Dorsolateral prefrontal cortex (tissue), 122 donors: ENCODE measurements at places on chromosomes 12 and 14. TPM values are rescaled to one million over a fixed set of nuclear protein-coding genes. Genes with fewer than 3 reads are reported as not detected.

- no peak for DNase-seq
These were observed 1.0 kb upstream of the LMO3 start for GRCh38 chr12:16606991-16607390.

- DNase-seq = no peak
These were observed 71.7 kb downstream of the PTPRO start for GRCh38 chr12:15393995-15394394.

GRCh38 chr12:41621291-41621690 is 433.2 kb downstream of the PDZRN4 start:
- no peak for DNase-seq

DNA sequence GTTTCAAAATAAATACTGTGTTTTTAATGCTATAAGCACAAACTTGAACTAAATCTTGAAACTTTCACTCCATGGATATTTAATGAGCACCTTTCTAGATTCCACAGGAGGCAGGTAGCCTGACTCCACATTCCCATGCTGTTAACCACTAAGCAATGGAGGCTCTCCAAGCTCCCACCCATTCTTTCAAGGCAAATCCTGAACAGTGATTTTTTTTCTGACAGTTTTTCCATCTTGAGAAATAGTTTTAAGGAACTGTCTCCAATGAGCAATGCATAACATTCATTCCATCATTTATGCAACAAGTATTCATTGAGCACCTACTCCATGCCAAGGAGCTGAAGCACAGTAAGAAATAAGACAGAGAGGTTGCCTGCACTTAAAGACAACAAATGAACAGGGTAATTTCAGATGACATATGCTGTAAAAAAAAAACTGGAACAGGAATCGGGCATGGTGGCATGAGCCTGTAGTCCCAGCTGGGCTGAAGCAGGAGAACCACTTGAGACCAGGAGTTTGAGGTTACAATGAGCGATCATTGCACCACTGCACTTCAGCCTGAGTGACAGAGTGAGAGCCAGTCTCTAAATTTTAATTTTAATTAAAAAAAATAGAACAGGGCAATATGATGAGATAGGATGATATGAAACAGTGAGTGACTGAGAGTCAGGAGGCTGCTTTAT is 102.3 kb upstream of the CPSF6 start:
- DNase-seq = no peak

DNA sequence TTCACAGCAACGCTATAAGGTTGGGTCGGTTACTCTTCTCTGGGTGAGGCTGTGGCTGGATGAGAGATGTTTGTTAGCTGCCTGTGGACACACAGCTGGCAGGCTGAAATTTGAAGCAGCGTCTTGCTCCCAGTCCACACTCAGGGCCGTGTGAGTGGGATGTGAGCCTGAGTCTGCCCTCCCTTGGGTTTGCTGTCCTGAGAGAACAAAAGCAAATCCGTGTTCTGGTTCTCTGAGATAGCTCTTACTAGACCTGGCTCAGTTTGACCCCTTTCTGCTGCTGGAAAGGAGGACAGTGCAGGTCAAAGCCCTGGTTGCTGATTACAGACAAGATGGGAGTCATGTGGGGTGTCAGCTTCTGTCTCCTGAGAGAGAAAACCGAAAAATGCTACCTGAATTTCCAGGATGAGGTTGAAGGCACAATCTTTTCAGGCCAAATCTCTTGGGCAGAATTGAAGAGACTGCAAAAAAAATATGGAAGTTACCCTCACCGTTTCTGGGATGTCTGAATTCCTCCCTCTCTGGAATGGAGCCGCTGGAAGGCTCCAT is 270.8 kb downstream of the ZFP36L1 start:
- no peak for DNase-seq

GRCh38 chr14:60861545-60862140 is 119.2 kb downstream of the TRMT5 start:
- no peak for DNase-seq

- no peak for DNase-seq
These were observed 376.3 kb upstream of the RGS6 start for GRCh38 chr14:71555654-71556559.

DNA sequence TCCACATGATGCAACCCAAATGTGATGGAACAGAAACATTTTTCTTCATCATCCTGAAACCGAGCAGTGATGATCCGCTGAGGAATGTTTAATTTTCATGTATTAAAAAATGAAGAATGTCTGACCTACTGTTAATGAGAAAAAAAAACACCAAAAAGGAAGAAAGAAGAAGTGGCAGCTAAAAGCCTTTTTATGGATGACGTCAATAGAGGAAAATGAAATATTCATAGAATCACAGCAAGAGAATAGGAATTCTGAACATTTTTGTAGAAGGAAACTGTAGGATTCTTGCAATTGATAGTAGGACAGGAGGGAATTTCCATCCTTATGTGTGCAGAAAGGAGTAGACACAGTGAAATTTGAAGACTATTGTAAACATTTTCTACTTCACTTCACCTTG is 112.9 kb downstream of the PRKCH start:
- DNase-seq = no peak

DNA sequence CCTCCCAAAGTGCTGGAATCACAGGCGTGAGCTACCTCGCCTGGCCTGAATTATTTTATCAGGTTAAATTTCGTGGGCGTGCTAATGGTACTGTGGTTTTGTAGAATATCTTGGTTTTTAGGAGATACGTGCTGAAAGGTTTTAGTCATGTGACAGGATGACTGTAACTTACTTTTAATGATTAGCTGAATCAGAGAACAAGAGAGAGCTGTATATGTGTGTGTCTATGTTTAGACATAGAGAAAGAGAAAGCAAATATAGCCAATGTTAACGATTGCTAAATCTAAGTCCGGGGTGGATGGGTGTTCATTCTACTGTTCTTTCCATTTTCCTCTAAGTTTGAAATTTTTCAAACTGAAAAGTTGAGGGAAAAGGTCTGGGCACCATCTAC is 9.2 kb upstream of the PNMA1 start:
- DNase-seq = no peak

DNA sequence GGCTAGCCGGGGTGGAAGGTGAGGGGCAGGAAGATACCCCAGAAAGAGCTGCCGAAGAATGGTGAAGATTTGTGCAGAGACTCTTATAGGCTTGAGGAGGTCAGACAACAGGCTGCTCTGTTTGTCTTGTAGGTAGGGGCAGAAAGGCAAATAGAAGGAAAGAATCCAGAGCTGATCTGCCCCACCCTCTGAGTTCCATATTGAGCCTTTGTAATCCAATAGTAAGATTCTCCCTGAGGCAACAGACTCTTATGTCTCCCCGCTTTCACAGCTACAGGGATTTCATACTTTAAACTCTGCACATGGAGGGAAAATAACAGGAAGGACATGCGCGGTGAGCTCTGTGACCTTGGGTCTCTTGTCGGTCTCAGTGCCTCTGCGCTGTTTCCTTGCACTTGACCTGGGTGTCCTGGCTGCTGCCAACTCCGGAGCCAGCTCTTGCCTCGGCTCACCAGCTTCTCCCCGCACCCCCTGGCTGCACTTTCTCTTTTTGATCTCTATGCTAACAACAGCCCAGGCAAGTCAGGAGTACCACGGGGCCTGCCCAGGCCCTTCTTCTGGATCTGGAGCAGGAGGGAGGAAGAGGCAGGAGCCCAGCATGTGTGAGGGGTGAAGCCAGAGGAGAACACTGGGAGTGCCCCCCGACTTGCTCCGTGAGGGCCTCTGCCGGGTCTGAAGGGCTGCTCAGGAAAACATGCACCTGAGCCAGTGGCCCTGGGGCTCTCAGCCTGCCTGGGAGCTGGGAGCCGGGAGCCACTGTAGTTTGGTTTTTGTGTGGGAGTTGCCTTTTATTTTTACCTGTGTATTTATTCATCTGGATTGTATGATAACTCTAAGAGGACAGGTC is 75.8 kb downstream of the PPP1R36 start:
- no peak for DNase-seq

DNA sequence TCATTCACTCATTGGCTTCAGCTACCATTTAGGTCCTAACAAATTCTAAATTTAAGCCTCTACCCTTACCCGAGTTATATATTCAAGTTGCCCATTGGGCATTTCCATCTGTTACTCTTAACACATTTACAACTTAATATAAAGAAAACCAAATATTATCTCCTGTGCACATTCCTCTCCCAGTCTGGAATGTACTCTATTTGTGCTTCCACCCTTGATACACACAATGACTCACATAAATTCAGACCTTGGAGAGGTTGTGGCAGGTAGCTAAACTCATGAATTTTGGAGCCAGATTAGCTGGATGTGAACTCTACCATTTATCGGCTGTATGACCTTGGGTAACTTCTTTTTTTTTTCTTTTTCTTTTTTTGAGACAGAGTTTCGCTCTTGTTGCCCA is 51.1 kb downstream of the BRMS1L start:
- no peak for DNase-seq

Gene KLRD1
- total RNA-seq = 0.79 TPM

Gene ANKRD33
- not detected for total RNA-seq

Gene LRRC43
- total RNA-seq = 6.0 TPM

Gene CDK2
- total RNA-seq = 6.5 TPM
